ENCODE measurements at places on chromosomes 16 and 17.
A peak's percentile ranks its signal among the peaks of the same experiment; 100 is the strongest.

DNA sequence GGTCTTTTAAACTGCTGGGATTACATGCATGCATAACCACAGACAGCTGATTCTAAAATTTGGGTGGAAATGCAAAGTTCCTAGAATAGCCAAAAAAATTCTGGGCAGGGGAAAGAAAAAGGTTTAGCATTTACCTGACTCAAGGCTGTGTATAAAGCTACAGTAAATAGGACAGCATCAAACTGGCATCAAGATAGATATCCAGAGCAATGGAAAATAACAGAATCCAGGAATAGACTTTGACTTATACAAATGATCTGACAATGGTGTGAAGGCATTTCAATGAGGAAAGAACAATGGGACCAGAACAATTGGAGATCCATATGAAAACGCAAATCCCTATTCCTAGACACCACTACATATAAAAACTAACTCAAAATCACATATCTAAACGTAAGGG lies 12.9 kb downstream of the ANKFY1 start:
- no peak for DNase-seq

DNA sequence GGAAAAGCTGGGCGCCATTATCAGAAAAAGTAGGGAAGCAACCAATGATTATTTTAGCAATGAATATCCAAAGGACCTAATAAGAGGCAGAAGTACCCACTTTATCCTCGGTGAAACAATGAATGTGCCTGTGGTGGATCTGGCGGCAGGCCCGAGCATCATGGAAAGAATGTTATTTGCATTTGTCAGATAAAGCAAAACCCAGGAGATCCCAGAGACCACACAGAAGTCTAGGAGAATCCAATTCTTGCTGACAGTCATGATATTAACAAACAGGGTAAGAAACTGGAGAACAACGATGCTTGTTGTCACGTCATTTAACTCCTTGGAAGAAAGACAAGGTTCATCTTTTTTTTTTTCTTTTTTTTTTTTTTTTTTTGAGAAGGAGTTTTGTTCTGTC lies 12.0 kb upstream of the TNRC6A start:
- DNase-seq: no peak

DNA sequence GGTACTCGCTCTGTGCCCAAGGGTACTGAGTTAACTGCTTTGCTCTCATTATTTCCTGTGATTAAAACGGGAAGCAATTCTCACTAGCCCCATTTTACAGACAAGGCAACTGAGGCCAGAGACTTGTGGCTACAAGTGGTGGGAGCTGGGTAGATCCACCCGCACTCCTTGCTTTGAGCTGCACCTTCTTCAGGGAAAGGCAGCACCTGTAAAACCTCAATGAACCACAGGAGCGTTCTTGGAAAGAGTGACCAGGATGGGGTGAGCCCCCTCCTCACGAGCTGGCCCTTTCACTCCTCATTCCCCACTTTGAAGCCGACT lies 80.0 kb downstream of the TIMM22 start:
- DNase-seq: no peak

DNA sequence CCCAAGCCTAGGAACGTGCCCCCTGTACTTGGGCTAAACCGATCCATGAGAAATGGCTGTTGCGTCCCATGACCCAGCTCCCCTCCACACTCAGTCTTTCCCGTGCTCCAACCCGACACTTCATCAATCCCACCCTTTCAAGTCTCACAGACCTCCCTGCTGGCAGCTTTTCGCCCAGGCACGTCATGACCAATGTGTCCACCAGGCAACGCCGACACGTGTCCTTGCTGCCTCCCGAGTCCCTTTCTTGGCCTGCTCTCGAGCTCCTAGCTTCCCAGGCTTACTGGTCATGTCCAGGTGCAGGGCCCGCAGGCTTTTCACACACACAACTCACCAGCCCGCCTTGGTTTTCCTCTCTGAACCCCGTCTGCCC lies 12.2 kb downstream of the MNT start:
- DNase-seq: no peak

GRCh38 chr16:3859889-3860288 lies 20.6 kb downstream of the CREBBP start:
- DNase-seq: no peak

DNA sequence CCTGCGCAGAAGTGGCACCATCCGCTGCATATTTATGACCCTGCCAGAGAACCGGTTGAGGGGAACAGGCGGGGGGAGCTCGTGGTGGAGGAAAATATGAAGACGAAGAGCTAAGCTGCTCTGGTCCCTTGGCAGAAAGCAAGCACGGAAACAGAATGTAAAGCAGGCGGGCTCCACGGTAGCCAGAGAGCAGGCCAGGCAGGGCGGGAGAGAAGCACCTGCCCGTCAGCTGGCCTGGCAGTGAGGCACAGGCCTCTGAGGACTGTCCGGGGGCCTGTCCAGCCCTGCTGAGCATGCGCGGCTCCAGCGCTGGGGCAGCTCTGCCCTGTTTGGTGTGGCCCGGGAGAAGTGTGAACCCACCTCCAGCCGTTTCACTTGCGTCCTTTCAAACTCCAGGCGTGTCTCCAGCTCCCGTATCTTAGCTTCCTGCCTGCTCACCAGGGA lies 46.7 kb downstream of the PIPOX start:
- DNase-seq: no peak

DNA sequence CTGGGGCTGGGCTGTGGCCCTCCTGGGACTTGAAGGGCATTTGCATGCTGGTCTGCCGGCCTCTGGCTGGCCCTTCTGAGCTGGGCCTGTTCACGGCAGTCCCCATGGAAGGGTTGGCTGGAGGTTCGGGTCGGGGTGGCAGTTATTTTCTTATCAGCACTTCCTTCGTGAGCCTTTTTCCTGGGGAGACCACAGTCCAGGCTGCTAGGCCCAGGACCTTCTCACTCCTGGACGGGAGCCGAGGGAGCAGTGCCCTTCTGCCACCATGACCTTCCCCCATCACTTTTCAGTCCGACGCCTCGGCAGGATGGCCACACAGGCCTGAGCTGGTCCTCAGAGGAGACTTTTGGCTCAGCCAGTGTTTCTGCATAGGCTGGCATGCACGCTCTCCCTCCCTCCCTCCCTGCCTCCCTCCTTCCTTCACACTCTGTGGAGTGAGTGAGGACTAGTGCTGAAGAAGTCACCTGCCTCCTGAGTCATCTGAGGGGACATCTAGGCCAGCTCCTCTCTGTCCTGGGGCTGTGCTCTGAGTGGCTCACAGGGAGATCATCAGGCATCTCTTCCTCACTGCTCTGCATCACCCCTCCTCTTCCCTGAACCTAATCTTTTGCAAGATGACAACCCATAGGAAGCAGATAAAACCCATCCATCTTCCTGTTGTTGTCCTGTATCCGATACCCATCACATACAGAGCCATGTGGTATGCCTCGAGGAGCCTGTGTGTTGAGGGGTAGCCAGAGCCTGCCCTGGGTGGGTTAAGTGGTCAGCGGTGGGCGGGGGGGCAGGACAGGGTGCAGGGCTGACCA lies 109.7 kb downstream of the RAP1GAP2 start:
- no peak for DNase-seq

DNA sequence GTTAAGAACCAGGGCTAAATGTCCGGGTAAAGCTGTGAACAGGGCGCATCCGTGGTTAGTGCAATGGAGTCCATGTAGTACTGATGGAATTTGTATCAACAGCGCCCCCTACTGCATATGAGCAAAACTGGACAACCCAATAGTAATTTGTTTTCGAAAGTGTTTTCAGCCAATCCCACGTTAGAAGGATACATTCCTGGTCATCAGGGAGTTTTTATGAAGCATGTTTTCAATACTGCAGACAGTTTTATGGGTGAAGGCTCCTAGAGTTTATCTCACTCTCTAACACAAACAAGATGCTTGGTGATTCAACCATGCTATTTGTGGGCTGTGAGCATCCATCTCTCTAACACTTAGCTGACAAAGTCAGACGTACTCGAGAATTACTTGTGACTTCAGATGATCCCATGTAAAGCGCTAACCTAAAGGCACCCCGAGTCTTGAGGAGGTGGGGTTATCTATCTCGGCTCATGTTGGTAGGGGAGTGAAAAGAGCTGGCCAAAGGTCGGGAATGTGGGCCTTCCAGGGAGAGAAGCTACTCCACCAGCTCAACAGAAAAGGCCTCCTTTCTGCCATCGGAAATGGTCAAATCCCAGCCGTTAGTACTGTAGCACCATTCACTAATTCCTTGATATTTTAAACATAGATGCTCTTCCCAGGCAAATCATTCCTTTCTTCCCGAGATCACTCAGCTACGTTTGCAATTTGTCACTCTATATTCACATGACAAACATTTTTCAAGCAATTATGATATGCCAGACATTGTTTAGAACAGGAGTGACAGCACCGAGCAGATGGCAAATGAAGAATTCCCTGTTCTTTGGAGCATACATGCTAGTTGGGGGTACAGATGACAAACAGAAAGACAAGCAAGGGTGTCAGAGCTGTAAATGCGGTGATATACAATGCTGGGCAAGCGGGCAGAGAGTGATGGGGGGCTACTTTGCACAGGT lies 46.9 kb upstream of the HNF1B start:
- no peak for DNase-seq

- DNase-seq: peak; percentile 29
Measured at GRCh38 chr17:50631195-50631907, 3.3 kb upstream of the ABCC3 start.

DNA sequence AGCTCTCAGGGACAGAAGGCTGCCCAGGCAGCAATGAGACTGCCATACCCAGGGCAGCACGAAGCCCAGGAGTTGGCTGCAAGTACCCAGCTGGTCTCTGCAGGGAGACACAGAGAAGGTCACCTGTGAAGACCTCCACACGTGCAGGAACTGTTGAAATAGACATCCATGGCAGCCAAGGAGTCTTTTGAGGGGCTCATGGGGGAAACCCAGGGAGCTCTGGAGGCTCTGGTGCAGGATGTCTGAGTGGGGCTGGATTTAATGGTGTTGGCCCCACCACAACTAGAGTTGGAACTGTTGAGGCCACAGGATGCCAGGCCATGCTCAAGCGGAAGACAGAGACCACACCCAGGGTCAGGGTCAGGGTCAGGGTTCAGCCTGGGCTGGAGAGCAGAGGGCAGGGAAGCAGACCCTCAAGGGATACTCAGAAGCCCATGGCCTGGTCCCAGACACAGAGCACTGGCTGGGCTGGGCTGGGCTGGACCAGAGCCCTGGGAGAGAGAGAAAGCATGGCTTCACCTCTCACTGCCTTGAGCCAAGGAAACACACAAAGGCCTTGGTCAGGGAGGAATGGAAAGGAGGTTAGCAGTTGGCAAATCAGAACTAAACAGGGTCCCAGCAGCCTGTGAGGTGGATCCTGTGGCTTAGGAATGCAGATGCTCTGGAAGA lies 21.4 kb downstream of the PITPNM3 start:
- DNase-seq: no peak

GRCh38 chr16:11629071-11630030 lies 38.9 kb upstream of the SNN start:
- no peak for DNase-seq

- DNase-seq: no peak
Measured at GRCh38 chr17:44952946-44953475, 5.4 kb upstream of the KIF18B start.

GRCh38 chr16:959232-960040 lies 11.3 kb downstream of the LMF1 start:
- no peak for DNase-seq

DNA sequence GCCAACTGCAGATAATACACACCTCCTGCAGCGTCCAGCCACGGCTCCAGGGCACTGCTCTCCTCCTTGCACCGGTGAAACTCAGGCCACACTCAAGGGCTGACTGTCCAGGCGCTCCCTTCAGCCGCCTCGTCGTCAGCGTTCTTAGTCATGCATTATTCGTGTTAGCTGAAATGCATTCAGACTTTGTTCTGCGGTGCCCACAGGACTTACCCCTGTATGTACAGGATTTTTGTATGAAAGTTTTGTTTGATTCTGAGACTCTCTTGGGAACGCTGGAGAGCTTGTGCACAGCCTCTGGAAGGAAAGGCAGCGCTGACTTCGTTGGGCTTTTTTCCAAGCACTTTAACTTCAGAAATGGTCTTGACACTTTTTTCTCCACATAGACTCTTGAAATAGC lies 22.1 kb downstream of the CIBAR2 start:
- DNase-seq: no peak

DNA sequence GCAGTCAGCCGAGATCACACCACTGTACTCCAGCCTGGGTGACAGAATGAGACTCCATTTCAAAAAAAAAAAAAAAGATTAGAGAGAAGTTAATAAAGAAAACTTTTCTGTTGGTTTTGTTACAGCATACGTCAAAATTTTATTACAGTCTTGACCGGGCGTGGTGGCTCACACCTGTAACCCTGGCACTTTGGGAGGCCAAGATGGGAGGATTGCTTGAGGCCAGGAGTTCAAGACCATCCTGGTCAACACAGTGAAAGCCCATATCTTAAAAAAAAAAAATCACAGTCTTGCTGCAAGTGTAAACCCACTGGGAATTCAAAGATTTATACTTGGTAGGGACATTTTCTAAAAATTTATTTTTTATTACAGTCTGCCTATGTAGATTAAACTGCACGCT lies 6.2 kb upstream of the POLR3E start:
- DNase-seq: no peak

GRCh38 chr17:62775876-62776275 lies 32.2 kb downstream of the MARCHF10 start:
- DNase-seq: no peak

DNA sequence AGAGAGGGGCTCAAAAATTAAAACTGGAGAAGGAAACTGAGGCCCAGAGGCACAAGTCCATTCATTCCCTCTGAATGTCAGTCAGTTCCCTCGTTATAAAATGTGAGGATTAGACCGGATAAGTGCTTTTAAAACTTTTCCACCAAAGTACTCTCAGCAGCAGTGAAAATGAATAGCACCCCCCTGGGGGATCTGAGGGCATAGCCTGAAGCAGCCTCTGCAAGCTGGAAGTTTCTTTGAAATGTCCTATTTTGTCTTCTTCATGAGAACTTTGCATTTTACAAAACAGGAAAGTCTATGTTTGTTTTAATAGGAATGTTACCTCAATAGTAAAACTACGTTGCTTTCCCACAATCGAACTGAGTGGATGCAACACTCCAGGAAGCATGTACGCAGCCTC lies 273.0 kb downstream of the CEP112 start:
- DNase-seq: no peak

DNA sequence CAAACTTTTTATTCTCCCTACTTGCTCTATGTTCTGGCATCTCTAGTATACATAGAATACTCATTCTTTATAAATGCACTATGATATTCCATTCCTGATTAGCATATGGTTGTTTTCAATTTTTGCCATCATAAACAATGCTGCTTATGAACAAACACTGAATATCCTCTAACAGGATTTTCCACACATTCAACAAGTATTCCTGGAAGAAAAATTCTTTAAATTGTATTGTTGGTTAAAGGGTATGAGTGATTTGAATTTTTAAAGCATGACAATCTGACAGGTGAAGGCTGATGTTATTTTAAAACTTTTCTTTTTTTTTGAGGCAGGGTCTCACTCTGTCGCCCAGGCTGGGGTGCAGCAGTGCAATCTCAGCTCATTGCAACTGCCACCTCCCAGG lies 11.5 kb downstream of the APPBP2 start:
- no peak for DNase-seq

Data from 8988T (cell line).